Fibroblast of pulmonary artery (primary cell): ENCODE measurements at places on chromosomes 1 and 21.

GRCh38 chr1:46248122-46248920 lies 758 bp downstream of the RAD54L start:
- DNase-seq = no peak

- DNase-seq = no peak
Observed at GRCh38 chr1:61322008-61322744, 239.8 kb downstream of the NFIA start.

DNA sequence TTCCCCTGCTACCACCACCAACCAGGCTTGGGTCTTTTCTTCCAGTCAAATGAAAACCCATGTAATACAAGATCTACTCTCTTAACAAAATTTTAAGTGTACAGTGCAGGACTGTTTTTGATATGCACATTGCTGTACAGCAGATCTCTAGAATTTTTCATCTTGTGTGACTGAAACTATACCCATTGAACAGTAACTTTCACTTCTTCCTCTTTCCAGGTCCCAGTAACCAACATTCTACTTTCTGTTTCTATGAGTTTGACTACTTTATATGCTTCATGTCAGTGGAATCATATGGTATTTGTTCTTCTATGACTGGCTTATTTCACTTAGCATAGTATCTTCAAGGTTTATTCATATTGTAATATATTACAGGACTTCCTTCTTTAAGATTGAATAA lies 45.3 kb upstream of the PLPPR4 start:
- DNase-seq = no peak

DNA sequence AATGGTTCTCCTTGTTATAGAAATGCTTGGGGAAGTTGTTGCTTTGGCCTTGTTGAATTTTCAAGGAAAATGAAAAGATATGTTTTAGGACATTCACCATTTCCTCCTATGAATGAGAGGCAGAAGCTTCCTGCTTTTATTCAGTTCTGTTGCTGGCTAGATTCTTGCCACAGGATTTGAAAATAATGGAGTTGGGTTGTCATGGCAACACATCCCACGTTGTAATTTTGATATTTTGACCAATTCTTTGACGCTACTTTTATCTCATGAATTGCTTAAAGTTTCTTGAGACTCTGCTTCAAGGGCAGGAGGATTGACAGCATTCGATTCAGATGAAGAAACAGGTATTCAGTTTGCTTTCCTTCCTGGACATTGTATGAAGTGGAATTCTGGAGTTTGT lies 331.5 kb downstream of the PRDM2 start:
- DNase-seq = no peak

GRCh38 chr1:94919241-94920030 lies 7.5 kb downstream of the CNN3 start:
- DNase-seq = no peak

DNA sequence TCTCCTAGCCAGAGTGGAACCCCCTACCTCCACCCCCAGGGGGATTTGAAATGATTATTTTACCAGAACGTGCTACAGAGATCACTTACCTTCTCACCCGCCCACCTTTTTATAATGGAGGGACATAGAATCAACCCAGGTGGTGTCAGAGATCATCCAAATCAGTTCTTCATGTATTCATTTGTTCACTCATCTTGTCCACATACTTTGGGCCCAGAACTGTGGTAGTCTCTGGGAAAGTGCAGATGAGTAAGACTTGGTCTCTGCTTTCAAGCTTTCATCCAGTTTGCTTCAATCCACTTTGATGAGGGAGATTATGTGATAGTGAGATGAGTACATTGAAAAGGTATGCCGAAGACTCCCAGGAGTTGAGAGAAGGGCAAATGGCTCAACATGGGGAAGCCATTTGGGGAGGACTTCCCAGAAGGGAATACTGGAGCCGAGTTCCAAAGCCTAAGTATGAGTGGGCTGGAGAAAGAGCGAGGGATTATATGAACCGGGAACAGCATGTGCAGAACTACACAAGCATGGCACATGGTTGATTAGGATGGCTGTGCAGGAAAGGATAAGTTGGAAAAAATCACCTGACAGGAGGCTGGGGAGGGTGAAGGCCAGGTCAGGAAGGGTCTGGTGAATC lies 1.9 kb downstream of the FGGY start:
- DNase-seq = no peak

GRCh38 chr1:76585980-76586674 lies 281.2 kb upstream of the ST6GALNAC5 start:
- DNase-seq = no peak

DNA sequence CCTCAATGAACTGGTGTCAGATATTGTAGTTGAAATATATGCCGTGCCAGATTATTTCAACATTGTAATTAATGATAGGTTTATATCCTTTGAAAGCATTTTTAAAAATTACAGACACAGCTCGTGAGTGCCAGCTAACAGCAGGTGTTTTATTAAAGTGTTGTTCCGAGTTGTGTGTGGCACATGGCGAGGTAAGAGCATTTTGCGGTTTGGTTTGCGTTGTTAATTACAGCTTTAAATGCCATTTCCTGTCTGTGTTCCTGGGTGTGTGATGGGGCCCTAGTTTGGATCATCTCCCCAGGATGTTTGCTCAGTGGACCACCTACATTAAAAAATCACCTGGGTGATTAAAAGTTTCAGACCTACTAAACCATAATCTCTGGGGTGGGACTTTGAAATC lies 97.4 kb downstream of the PRDM2 start:
- no peak for DNase-seq

GRCh38 chr1:34266127-34266951 lies 89.6 kb downstream of the C1orf94 start:
- DNase-seq = no peak

GRCh38 chr21:21481239-21481638 lies 483.0 kb downstream of the NCAM2 start:
- peak; percentile 32 for DNase-seq
